ENCODE measurements at places on chromosomes 16 and 17.

DNA sequence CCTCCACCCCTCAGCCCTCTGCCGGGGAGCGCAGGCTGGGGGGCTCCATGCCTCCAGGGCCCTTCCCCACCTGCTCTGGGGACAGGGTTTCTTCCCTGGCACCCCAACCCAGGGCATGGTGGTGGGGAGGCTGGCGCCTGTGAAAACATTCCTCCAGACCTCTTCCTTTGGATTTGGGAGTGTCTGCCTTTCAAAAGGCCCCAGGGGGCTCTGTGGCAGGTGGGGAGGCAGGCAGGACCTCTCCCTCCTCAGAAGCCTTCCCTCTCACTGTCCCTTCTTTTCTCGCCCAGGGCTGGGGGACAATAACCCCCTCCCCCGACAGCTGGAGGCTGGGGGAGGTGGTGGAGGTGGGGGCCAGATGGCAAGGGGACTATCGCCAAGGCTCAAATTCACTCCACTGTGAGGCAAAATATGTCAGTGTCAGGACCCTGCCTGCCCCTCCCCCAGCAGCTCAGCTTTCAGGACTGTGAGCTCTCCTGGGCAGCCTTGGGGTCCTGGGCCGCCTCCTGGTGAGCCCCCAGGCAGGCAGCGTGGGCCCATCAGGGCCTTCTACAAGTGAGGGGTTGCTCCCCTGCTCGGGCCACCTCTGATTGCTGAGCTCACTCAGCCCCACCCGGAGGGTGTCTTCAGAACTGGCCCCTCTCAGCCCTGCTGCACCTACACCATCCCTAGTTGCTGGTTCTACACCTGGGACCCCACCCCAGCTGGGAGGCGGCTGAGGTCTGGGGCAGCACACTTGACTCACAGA is 1.8 kb downstream of the CDH15 start:
- DNase-seq: no peak

DNA sequence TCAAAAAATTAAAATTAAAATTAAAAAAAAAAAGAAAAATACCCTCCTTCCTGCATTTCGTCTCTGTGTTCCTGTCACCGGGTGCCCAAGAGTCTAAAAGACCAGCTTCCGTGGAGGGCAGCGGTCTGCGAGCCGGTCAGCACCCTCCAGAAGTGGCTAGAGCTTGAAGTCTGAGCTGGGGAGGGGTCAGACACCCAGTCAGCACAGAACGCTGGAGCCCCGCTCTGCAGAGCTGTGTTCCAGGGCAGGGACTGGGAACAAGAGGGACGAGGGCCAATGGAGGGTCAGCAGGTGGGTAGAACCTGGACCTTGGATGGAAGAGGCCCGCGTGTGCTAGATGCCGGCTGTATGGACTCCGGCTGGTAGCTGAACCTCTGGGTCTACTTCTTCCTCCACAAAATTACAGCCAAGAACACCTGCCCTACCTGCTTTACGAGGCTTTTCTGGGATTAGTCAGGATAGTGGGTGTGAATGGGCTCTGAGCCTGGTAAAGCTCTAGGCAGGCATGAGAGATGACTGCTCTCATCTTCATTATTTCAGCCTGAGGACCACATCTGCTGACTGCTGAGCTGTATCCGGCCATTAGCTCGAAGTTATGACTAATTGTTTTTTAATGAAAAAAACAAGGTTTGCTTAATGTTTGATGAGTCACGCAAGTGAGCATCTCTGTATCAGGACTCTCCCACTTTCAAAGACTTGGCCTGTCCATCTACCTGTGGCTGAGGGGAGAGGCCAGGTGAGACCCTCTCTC is 5.9 kb downstream of the TRPV1 start:
- no peak for DNase-seq

GRCh38 chr16:11241480-11242204 is 14.4 kb downstream of the SOCS1 start:
- no peak for DNase-seq

- no peak for DNase-seq
Measured at GRCh38 chr17:38883592-38884526, 14.0 kb downstream of the LASP1 start.

GRCh38 chr17:79513820-79514535 is 96.9 kb downstream of the RBFOX3 start:
- DNase-seq: no peak

DNA sequence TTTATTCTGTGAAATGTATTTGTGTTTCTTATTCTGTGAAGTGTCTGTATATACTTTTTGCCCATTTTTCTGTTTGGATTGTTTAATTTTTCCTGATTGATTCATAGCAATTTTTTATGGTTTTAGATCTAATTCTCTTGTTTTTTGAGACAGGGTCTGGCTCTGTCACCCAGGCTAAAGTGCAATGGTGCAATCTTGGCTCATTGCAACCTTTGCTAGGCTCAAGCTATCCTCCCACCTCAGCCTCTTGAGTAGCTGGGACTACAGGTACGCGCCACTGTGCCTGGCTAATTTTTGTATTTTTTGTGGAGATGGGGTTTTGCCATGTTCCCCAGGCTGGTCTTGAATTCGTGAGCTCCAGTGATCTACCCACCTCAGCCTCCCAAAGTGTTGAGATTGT is 31.5 kb downstream of the NF1 start:
- DNase-seq: no peak

DNA sequence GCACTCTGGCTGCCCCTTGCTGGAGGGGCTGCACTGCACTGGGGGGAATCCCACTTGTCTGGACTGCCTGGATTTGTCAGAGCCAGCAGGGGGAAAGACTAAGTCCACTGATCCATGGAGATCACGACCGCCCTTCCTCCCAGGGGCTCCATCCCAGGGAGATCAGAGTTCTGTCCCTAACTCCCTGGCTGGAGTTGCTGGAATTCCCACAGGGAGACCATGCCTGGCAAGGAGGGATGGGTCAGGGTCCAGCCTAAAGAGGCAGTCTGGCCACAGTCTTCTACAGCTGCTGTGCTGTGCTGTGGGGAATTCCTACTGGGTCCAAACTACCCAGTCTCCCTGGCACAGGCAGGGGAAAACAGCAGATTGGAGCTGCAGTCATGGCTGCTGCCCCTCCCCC is 311.9 kb downstream of the ZFHX3 start:
- no peak for DNase-seq

- DNase-seq: no peak
Measured at GRCh38 chr17:81239714-81240555, 817 bp downstream of the NDUFAF8 start.

DNA sequence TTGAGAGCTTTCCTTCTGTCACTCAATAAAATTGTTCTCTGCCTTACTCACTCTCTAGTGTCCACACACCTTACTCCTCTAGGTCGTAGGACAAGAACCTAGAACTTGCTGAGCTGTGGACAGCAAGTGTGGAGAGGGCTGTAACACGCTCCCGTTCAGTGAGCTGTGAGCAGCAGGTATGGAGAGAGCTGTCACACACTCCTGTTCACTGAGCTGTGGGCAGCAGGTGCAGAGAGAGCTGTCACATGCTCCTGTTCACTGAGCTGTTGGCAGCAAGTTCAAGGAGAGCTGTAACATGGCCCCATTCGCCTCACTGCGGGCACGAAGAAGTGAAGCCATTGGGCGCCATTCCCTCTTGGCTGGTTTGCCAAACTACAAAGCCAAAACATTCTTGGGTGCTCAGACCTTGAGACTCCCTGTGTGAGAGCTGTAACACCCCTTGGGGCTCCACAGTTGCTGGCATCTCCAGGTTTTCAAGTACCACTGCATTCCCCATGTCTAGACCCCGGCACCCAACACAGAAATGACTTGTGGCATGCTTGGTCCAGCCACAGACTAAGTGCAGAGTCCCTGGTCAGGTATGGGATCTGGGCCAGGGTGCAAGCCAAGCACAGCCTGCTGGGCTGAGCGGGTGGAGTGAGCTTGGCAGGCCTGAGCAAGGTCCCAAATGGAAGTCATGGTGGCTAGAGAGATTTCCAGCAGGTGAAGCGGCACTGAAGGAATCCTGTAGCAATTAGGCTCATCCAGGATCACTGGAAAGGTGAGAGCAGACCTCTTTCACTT is 608.0 kb upstream of the CDH8 start:
- no peak for DNase-seq

- no peak for DNase-seq
Measured at GRCh38 chr17:43924558-43924957, 17.2 kb upstream of the MPP2 start.

DNA sequence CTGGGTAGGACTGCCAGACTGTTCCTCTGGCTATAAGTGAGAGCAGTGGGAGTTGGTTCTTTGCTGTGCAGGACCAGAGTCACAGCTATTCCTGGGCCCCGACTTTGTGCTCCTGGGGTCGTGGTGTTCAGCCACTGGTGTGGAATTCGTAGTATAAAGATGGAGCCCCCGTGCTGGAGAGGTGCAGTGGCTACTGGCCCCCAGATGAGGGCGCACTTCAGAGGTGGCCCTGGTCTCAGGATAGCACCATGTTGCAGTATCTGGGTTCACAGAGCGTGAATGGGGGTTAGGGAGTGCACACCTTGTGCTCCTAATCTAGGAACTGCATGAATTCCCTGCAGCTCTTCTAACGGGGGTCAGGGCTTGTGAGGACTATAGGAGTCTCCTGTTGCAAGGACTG is 21.1 kb downstream of the TANC2 start:
- DNase-seq: no peak

- DNase-seq: no peak
Measured at GRCh38 chr16:62386411-62386810, 350.2 kb upstream of the CDH8 start.

DNA sequence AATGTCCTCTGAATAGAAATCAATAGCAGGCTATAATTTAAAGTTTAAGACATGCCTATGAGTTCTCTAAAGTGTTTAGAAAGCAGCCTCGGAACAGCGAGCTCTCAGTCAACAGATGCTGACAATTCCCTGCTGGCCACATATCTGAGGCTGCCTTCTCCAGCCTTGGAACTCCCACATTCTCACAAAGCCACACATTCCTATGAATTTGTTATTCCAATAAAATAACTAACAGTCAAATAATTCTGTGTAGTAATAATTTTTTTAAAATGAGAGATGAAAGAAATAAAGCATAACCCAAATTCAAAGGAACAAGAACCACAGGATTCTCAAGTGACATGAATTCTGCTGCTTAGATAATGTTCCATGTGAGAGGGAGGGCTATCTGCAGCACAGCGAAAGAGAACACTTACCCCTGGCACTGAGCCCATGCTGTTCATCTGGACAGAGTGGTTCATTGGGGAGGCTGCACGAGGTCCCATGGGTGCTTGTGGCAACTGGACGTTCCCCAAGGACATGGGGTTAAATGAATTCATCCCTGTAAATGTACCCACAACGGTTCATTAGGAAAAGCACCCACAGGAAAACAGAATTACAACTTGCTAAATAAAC is 56.9 kb upstream of the TRAP1 start:
- DNase-seq: peak; percentile 59

DNA sequence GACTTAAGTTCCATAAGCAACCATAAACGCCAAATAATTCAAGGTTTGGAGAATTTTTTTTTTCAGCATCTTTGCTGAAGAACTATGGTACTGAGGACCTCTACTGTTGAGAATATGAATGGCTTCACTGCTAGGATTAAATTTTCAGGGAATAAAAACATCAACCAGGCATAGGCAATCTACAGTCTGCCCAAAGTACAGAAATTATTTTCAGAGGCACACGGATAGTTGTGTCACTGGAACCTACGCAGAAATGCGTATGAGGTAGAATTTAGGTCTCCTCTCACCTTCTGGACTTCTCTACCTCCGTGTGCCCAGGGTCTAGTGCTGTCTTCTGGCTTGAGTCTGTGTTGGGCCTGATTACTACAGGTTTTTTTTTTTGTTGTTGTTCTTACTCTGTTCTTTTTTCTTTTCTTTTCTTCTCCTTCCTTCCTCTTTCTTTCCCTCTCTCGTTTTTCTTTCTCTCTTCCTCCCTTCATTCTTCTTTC is 39.7 kb downstream of the NACA2 start:
- no peak for DNase-seq

GRCh38 chr16:25107466-25107792 is 4.1 kb upstream of the LCMT1 start:
- no peak for DNase-seq

DNA sequence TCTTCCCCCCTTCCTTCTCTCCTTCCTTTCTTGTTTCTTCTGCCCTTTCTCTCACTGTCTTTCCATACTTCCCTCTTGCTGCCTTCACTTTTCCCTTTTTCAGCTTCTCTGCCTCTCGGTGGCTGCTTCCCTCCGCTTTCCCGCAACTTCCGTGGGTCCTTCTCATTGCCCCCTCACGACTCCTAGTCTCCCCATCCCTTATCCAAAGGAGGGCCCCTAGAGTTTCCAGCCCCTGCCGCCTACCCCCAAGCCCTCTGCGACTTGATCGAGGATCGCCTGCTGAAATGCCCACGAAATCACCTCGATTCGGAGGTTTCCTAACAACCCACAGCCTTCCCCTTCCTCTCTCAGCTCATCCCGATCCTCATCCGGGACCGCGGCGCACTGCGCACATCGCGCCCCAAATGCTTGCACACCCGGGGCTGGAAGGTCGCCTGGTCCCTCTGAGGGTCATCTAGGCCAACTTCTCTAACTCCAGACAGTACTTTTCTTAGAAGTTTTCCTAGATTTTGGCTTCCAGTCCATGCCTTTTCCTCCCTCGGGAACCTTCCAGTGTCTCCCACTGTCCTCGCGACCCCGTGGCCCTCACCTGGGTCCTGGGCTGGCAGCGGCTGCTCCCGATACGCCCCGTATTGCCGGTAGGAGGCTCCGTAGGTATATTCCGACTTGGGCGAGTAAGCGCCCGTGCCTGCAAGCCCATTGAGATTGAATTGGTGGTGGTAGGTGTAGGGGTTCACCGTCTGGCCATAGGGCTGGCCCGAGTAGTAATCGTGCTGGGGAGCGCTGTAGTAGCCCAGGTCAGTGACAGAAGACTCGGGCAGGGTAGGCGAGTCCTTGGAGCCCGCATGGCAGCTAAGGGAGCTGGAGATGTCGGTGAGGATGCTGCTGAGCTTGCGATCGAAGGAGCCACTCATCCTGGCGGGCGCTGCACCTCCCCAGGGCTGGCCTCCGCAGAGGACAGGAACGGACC is 654 bp downstream of the DLX3 start:
- DNase-seq: no peak

DNA sequence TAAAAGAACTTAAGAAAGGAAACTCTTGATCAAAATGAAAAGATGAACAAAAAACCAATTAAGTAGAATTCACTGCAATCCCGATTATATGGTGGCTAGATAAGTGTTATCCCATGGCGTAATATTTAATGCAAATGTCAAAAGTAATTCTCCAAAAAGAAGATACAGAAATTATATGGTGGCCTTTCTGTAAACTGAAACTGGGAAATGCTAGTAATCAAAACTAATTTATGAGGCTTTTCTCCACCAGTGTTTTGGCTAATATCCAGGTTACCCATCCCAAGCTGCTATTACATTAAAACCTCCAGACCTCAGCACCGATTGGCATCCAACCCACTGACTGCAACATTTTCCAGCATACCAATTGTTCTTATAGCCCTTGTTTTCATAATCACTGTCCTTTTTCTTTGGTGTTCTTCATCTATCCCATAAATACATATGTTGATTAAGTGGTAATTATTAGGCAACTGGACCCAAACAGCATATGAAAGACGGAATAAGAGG is 77.2 kb upstream of the TNRC6A start:
- no peak for DNase-seq

- no peak for DNase-seq
Measured at GRCh38 chr17:82050761-82051641, 610 bp downstream of the RFNG start.

- DNase-seq: no peak
Measured at GRCh38 chr16:64181271-64181925, 940.5 kb downstream of the CDH11 start.

- DNase-seq: no peak
Measured at GRCh38 chr17:14061666-14062560, 7.4 kb upstream of the COX10 start.

All from NCI-H2029 treated with DMSO at 0.1 percent for 48 hours (cell line).